ENCODE measurements at places on chromosomes 16 and 17.
A peak's percentile ranks its signal among the peaks of the same experiment; 100 is the strongest.

- DNase-seq = no peak
Observed at GRCh38 chr16:70685938-70686375, at the start of gene MTSS2. Gene MTSS2, minus strand, starts transcription at chr16:70686053. Its CDS starts 262 bp downstream, at chr16:70685791.

DNA sequence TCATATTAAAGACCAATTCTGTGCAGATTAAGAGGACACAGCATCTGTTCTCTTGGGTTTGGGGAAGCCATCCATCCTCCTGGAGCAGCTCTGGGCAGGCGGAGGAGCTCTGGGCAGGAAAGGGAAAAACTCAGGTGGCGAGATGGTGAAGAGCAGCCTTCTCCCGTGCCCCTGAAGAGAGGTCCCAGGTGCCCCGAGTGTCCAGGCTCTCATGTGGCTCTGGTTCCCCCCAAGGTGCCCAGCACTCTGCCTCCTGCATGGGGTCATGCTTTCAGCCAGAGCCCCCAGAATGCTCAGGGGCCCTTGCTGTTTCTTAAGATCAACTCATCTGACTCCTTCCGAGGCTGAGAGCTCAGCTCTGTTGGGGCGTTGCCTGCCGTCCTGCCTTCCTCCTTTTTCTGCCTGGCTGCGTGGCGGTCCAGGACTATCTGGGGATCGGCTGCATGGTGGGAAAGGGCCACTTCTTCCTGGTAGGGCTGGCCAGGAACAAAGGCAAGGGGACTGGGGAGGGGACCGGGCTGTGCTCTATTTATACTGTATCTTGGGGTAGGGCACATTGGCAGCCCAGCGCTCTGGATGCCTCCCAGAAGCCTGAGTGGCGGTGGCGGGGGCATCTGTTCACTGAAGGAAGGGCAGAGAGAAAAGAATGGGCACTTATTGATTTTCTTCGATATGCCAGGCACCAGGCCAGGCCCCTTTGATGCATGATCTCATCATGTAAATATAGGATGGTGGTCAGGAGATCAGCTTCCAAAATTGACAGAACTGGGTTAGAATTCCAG, 103.2 kb upstream of the SDK2 start:
- no peak for DNase-seq

GRCh38 chr16:12043953-12044352, 67.4 kb downstream of the SNX29 start:
- no peak for DNase-seq

- no peak for DNase-seq
Observed at GRCh38 chr17:915538-916201, 63.9 kb downstream of the NXN start.

DNA sequence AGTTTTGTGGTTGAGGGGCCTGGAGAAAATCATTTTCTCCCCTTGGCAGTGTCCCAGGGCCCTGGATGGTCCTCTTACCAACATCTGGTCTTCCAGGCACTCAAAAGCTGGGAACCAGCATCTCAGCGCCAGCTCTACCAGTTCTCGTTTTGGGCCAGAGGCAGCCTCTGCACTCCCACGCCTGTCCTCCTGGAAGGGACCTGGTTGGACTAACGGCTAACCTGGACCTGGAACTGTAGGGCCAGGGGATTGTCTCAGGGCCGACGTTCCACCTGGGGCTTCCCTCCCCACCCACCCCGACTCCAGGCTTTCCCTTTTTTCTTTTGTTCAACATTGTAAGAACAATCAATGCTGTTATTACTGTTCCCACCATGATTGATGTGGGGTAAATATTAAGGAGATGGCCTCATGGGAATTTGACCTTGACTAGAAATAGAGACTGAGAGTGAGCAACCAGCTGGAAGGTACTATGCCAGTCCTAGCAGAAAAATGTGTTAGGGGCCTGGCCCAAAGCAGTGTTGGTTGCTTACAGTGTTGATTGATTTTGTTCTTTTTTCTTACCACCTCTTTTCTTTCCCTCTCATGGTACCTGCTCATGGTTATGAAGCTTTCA, 81.4 kb downstream of the ABCC6 start:
- DNase-seq = no peak

DNA sequence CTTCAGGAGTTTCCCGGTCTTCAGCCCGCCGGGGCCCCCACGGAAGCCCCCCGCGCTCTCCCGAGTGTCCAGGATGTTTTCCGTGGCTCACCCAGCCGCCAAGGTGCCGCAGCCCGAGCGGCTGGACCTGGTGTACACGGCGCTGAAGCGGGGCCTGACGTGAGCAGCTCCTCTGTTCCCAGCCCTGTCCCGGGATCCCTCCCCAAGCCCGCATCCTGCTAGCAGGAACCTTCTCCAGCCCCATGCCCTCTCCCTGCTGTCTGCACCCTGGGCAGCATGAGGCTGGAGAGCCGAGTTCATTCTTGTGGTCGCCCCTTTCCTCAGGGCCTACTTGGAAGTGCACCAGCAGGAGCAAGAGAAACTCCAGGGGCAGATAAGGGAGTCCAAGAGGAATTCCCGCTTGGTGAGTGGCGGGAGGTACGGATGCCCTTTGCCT, 10.1 kb downstream of the RIPOR1 start:
- no peak for DNase-seq

DNA sequence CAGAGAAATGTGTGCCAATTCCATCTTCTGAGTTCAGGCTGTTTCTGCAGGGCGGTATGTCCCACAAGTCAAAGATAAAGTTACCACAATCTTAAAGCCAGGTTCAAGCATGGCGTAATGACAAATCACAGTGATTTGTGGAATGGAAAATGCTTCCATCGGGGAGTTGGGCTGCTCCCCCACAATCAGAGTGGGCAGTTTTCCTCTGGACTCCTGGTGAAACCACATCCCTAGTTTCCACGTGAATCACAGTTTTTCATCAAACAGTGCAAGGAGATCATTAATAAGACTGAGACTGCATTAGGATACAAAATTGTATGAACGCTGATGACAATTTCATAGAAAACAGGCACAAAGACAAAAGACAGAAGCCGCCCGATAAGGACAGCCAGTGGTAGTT, 3.6 kb downstream of the LITAF start:
- no peak for DNase-seq

DNA sequence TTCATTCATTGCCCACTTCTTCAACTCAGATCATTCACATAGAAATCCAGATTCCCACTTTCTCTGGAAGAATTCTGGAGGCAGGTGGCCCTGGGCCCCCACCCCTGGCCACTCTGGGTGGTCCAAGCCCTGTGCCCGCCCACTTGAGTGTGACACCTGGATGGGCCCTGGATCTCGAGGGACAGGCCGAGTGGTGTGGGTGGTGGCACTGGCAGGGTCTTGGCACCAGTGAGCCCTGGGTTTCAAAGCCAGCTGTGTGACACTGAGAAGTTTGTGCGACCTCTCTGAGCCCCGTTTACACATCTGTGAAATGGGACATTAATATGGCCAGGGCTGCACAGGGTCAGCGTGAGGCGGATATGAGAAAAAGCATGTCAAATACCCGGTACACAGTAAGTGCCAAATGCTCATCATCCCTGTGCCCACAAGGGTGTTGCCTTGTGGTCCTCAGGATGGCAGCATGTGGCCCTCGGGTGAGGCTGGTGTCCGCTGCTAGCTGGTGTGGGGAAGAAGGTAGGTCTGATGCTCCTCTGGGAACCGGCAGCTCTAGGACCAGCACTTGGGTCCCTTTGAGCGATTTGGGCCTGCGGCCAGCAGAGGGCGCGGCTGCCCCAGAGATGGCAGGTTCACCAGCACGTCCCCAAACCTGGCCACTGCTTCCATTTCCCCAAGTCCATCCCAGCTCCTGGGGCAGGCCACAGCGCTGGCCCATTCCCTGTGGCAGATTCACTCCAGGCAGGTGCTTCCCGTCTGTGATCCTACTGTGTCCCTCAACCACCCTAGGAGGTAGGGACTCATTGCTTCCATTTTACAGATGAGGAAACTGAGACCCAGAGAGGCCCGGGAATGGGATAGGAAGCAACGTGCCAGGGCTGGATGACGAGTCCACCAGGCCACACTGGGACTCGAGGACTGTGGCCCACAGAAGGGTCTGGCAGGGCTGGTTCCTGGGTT, 3.6 kb downstream of the OSGIN1 start:
- peak; percentile 65 for DNase-seq

DNA sequence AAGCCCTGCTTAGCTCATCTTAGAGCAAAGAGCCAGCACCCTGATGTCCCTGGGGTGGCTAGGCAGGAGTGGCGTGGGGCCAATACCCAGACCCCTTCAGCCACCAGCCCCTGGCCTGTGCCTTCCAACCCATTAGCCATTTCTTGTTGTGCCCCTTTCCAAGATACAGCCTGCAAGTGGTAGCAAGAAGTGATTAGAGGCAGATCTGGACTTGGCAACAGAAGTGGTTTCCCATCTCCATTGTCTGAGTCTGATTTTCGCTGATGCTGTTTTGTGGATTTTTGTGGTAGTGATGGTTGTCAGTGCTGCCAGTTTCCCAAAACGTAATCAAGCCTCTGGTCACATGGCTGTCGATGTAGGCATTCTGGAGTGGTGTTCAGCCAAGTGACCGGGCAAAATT, 25.7 kb downstream of the PLCD3 start:
- no peak for DNase-seq

- DNase-seq = no peak
Observed at GRCh38 chr16:53172517-53172916, 117.7 kb downstream of the CHD9 start.

- DNase-seq = no peak
Observed at GRCh38 chr16:76164970-76165558, 112.1 kb upstream of the CNTNAP4 start.

DNA sequence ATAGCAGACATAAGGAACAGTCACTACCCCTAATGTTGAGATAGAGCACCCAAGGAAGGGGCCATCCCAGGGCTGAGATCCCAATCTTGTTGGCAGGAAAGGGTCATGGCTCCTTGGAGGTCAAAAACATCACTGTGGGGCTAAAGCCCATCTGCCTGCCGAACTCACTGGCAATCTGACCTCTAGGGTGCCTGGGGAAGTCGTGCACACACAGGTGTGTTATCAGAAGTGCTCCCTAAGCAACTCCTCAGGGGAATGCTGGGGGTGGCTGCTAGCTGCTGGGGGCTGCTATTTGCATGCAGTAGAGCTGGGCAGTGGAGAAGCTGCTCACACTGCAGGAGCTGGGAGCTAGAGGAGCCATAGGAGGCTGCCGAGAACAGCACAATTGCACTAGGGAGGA, 47.5 kb upstream of the PHOSPHO1 start:
- DNase-seq = no peak

DNA sequence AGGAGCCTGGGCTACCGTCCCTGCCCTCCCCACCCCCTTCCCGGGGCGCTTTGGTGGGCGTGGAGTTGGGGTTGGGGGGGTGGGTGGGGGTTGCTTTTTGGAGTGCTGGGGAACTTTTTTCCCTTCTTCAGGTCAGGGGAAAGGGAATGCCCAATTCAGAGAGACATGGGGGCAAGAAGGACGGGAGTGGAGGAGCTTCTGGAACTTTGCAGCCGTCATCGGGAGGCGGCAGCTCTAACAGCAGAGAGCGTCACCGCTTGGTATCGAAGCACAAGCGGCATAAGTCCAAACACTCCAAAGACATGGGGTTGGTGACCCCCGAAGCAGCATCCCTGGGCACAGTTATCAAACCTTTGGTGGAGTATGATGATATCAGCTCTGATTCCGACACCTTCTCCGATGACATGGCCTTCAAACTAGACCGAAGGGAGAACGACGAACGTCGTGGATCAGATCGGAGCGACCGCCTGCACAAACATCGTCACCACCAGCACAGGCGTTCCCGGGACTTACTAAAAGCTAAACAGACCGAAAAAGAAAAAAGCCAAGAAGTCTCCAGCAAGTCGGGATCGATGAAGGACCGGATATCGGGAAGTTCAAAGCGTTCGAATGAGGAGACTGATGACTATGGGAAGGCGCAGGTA, 762 bp downstream of the CDK12 start:
- no peak for DNase-seq

DNA sequence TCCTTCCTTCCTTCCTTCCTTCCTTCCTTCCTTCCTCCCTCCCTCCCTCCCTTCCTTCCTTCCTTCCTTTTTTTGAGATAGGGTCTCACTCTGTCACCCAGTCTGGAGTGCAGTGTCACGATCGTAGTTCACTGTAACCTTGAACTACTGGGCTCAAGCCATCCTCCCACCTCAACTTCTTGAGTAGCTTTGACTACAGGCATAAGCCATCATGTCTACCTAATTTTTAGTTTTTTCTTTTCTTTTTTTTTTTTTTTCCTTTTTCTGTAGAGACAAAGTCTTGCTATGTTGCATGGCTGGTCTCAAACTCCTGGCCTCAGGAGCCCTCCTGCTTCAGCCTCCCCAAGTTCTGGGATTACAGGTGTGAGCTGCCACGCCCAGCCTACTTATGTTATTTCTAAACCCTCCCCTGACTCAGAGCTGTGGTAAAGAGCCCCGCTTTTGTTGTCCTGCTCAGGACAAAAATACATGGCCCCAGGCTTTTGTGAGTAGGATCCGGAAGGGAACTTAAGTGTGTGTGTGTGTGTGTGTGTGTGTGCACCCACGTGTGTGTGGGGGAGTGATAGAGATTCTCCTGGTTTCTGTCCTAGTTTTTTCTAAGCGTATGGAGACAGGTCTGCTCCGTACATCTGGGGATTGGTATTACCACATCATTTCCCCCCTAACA, 67.1 kb downstream of the PRKCB start:
- no peak for DNase-seq

GRCh38 chr16:72474501-72475123, 302.7 kb upstream of the PMFBP1 start:
- no peak for DNase-seq

DNA sequence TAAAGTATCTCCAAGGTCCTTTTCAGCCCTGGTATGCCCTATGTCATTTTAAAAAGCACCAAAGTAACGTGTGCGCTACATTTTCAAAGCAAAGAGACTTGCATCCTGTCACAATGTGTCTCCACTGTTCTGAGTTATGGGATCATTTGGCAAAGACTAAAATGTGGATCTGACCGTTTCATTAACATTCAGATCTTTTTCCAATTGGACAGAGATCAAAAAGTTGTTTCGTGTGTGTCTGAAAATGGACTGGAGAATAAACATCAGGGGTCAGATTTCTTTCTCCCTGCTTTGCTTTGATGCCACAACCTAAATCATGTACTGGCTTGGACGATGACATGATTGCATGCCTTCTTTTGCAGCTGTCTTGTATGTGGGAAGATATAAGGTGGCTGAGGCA, 136.0 kb upstream of the NOG start:
- no peak for DNase-seq

- no peak for DNase-seq
Observed at GRCh38 chr16:17233318-17234002, 237.3 kb downstream of the XYLT1 start.

DNA sequence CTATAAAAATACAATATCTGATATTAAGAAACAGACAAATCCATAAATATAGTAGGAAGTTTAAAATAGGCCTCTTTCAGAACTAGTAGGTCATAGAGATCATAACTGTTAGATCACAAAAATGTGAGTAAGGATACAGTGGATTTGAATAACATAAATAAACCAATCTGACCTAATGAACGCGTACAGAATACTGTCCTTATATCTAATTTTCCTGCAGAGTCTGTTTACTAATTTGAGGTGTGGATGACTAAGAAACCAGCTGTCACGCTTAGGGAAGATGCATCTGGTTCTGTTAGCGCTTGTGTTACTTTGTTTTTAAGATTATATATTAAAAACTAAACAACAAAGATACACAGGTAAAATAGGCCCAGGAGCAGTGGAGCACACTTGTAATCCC, 14.8 kb downstream of the CPD start:
- DNase-seq = no peak
